ENCODE measurements at places on chromosomes 5 and 9.

- DNase-seq = no peak
These were observed 275.1 kb upstream of the PTGER4 start for GRCh38 chr5:40404613-40405012.

GRCh38 chr5:76180814-76181805 lies 97.9 kb downstream of the SV2C start:
- DNase-seq = no peak

- no peak for DNase-seq
These were observed 19.4 kb upstream of the FCN1 start for GRCh38 chr9:134937164-134937555.

- DNase-seq = no peak
These were observed 93.5 kb downstream of the GLDC start for GRCh38 chr9:6552033-6552432.

GRCh38 chr9:112867275-112867991 lies 23.2 kb downstream of the SLC46A2 start:
- no peak for DNase-seq

DNA sequence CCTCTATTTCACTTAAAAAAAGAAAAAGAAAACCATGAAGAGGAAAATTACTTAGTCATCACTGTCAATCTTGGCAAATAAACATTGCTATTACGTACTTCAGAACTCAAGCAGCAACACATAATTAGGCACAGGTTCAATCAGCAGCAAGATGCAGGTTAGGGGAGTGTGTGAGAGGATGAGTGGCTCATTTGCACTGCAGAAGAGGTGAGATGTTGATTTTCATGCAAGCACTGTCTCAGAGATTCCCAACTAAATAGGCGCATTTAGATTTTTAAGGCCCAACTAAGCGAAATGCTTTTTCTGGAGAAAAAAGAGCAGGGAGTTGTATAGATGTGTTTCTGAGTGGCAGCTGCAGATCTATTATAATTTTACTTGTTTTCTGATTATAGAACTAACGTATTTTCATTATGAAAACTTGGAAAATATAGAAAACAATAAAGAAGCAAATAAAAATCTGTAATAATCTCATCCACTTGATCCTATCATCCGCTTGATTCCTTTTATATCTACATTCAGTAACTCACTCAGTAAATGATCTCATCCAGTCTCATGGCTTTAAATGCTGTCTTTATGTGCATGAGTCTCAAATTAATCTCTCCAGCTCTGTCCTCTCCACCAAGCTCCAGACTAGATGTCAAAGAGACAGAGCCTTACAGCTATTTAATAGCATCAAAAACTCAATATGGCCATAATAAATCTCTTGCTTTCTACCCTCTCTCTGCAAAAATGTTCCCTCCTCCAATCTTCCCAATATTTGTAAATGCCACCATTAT lies 162.5 kb downstream of the ZNF462 start:
- no peak for DNase-seq

- DNase-seq = no peak
These were observed 283.4 kb downstream of the PRELID2 start for GRCh38 chr5:145551714-145552113.

GRCh38 chr5:96408841-96409538 lies 24.1 kb downstream of the PCSK1 start:
- DNase-seq = peak; percentile 40

DNA sequence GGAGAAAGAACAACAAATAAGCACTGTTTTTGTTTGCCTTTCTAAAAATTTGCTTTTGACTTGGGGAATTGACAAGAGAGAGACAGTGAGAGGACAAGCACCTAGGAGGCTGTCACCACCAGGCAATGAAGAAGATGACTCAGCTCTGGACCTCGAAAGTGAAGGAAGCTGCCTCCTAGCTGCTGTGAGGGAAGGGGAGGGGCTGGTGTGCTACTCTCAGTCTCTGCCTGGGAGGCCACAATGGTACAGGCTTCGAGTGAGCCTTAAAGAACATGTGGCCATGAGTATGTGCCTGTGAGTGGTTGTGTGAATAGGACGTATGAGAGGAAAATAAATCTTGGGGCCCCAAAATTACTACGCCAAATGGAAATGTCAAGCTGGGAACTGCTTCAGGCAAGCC lies 7.1 kb upstream of the PLK2 start:
- no peak for DNase-seq

DNA sequence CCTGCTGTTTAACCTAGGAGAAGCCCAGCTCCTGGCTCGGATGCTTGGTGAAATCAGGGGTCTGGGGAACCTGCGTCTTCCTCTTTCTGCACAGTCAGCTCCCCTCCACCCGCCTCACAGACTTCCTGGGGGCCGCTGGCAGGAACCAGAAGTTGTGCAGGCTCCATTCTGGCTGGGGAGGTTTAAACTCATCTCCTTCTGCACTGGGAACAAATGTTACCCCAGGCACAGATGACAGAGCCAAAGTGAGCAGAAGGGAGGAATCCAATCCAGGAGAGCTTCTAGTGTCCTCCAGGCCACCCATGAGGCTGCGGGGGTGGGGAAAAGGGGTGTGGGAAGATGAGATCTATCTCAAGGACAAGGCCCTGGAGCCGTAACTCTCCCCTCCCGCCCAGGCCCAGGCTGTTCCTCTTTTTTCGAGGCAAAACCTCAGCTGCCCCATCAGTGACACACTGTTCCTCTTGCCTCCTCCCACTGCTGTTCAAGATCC lies 31.2 kb downstream of the KCNMB1 start:
- DNase-seq = peak; percentile 44

- no peak for DNase-seq
These were observed 292.1 kb upstream of the ELAVL2 start for GRCh38 chr9:24118190-24118589.

DNA sequence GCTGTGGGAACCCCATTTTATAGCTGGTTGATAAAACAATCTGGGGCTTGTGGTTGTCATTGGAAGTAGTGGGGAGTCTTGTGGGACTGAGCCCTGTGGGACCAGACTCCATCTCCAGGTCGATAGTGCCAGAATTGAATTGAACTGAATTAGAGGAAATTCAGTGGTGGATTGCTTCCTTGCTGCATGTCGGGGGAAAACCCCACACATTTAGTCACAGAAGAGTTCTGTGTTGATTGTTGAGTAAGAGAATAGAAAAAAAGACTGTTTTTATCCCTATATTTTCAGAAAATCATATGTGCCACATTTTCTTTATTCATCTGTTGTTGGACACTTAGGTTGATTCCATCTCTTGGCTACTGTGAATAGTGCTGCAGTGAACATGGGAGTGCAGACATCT lies 209.7 kb downstream of the ARHGEF28 start:
- no peak for DNase-seq

DNA sequence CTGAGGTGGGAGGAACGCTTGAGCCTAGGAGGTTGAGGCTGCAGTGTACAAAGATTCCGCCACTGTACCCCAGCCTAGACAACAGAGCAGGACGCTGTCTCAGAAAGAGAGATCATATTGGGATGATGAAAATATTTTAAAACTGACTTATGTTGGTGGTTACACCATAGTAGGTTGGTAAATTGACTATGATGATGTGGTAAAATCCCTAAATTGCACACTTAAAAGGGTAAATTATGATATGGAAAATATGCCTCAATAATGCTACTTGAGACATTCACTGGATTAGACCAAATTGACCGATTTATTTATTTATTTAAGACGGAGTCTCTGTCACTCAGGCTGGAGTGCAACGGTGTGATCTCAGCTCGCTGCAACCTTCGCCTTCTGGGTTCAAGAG lies 21.9 kb upstream of the TOR1B start:
- DNase-seq = no peak

DNA sequence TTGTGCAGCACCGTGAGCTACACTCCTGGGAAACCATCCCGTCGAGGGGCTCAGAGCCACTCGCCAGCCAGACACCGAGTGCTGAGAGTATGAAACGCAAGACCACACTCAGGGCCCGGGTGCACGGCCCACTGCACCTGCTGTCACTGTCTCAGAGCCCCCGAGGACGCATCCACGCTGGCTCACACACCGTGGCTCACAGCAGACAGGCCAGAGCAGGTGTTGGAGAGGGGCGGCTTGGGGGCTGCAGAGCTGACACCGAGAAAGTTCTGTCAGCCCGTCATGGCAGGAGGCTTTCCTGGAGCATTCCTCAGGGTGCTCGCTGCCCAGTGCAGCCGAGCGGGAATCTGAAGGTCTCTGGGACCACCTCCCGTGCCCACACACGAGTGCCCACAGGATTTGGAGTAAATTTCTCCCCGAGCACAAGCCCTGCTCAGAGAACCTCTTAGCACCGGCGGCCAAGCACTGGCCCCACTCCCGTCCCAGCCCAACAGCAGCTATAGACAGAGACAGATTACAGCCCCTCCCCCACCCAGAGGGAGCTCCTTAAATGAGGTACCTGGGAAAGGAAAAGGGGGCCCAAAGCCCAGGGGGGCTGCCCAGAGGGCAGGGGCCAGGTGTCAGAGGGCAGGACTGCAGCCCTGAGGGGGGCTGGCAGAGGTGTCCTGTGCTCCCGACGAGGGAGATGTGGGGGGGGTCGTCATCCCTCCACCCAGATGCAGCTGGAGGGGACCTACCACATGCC lies 56.0 kb upstream of the SARDH start:
- DNase-seq = no peak

- no peak for DNase-seq
These were observed 9.3 kb downstream of the BAAT start for GRCh38 chr9:101375546-101375945.

- no peak for DNase-seq
These were observed 246.9 kb upstream of the ADAMTS16 start for GRCh38 chr5:4893063-4893744.
